ENCODE measurements at places on chromosomes 6 and 20.

GRCh38 chr20:35135867-35136586, 11.1 kb downstream of the EDEM2 start:
- no peak for DNase-seq

- DNase-seq, result peak; percentile 67
Observed at GRCh38 chr20:3777716-3778629, 3.3 kb downstream of the SPEF1 start.

DNA sequence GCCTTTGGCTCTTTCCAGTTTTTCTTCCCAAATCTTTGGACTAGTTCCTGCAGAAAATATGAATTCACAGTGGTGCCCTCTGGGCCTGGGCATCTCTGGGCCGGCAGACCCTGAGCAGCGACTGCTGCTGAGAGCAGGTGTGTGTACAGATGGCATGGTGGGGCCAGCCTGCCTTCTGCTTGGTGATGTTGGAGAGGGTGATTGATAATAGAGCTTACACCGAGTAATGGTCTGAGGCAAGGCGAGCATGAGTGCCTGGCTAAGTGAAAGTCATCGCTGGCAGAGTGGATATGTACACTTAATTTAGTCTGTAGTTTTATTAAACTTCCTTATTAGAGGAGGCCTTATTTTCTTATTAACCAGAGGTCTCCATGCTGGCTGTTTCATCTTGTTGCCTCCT, 156.9 kb downstream of the CDKAL1 start:
- no peak for DNase-seq

GRCh38 chr6:117542493-117542892, 59.8 kb downstream of the GOPC start:
- DNase-seq, result no peak

DNA sequence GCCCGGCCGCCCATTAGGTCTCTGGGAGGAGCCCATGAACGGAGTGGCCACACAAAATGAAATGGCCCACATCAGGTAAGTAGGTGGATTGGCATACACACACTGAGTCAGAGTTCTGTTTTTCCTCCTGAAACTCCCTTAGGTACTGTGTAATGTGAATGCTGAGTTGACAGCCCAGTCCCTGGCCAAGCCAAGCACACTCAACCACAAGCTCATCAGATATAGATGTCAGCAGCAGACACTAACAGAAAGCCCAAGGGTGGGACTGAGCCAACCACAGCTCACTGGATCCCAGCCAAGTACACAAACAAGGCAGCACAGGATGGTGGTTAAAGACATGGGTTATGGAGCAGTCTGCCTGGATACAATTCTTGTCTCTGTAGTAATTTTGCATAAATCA, 403.4 kb downstream of the GJA1 start:
- DNase-seq, result peak; percentile 22

DNA sequence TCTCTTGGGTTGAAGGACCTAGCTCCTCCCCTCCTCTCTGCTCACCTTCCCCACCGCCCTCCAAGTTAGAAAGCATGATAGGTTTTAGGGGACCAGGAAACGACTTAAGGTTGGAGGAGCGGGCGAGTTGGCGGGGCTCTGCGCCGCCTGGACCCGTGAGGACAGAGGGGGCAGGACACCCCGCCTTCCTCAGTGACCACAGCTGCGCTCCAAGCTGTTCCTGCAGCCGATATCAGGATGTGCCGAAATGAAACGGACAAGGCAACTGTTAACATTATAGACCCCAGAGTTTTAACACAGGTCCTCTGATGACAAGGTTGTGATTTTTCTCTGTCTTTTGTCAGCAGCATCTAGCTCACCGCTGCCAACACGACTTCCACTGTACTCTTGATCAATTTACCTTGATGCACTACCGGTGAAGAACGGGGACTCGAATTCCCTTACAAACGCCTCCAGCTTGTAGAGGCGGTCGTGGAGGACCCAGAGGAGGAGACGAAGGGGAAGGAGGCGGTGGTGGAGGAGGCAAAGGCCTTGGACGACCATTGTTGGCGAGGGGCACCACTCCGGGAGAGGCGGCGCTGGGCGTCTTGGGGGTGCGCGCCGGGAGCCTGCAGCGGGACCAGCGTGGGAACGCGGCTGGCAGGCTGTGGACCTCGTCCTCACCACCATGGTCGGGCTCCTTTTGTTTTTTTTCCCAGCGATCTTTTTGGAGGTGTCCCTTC, at the start of gene GRM1:
TSS of gene GRM1 (plus strand) at position 212 of the 722 bp plus-strand sequence. CDS start at position 668, 456 bp downstream.
- DNase-seq, result no peak

GRCh38 chr20:40869218-40870147, 159.1 kb upstream of the TOP1 start:
- no peak for DNase-seq

DNA sequence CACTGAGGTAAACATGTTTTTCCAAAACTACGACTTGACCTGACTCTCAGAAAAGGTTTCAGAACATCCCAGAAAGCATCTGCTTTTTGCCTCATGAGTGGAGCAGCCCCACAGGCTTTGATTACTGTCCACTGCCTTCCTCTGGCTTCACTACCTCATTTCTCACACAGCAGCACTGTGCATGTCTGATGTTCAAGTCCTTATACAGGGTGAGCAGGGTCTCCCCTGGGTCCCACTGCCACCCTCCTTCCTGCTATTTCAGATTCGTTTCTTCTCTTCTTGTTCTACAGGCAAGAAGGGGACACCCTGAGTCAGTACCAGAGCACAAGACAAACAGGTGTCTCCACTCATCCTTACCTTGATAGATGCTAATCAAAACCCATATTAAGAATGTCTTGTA, 64.7 kb upstream of the NFATC2 start:
- DNase-seq, result no peak

GRCh38 chr6:137389150-137389704, 105.0 kb downstream of the OLIG3 start:
- DNase-seq, result no peak

GRCh38 chr6:1915226-1915625, 305.5 kb downstream of the FOXC1 start:
- DNase-seq, result no peak

GRCh38 chr20:35433337-35433736, 4.7 kb downstream of the GDF5 start:
- DNase-seq, result no peak

DNA sequence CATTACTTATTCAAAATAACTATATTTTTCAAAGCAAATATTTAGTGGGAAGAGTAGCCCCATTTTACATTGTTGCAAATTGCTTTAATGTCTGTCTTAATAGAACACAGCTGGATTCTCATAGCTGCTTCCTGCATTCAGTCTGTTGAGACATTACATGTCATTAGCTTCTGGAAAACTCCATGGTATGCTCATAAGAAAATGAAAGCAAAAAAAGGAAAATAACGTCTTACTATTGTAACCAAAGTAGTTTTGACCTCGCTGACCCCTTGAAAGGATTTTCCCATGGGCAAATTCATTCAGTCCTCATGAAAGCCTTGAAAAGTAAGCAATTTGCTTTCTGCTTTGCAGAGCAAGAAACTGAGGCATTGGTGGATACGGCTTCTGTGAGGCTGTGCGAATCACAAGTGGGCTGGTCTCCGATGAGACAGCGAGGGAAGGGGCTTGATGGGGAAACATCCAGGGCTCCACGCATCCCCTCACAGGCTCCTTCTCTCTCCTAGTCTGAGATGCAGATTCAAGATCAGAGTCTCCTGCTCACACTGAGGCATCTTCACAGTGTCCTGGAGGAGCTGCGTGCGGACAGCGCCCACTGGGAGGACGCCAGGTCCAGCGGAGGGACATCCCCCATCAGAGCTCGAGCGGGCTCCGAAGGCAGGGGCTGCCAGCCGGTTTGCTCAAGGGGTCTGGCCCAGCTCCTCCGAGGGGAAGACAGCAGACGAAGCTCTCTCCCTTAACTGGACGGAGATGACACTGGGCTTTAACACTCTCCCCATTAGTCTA, 3.3 kb downstream of the C20orf202 start:
- DNase-seq, result no peak

DNA sequence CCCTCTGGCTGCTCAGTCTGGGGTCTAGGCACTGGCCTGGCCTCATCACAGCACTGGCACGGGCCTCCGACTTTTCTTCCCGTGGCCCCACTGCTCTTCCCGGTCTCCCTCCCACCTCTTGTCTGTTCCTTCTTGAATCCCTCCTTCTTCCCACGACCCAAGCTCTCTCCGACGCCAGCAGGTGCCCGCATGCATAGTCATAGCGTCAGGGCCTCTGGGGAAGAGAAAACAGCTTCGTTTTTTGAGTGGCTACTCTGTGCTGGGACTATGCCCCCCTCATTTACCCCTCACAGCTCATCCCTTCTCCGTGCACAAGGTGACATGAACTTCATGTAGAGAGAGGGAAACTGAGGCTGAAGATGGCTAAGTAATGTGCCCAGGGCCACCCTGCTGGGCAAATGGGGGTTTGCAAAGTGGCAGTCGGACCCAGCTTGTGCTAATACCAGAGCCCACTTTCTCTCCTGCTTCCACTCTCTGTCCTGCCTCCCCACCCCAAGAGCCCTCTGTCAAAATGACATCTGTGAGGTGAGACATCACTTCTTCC, 59.2 kb downstream of the SYNJ2 start:
- no peak for DNase-seq

GRCh38 chr6:157380458-157380778, 572 bp upstream of the ZDHHC14 start:
- no peak for DNase-seq

DNA sequence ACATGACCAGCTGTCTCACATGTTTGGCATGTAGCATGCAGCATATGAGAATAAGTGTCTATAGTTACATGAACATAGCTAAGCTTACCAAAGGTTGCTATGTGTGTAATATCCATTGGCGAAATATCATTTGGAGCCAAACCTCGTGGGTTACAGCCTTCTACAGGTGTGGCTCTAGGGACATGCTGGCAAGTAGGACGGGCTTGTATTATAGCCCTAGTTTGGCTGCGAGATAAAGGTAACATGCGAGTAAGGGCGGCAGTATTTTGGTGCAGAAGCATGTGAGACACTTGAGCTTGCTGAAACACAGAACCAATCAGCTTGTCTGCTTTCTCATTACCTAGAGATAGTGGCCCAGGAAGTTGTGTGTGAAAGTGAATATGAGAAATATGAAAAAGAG, 6.5 kb upstream of the ABHD12 start:
- no peak for DNase-seq

DNA sequence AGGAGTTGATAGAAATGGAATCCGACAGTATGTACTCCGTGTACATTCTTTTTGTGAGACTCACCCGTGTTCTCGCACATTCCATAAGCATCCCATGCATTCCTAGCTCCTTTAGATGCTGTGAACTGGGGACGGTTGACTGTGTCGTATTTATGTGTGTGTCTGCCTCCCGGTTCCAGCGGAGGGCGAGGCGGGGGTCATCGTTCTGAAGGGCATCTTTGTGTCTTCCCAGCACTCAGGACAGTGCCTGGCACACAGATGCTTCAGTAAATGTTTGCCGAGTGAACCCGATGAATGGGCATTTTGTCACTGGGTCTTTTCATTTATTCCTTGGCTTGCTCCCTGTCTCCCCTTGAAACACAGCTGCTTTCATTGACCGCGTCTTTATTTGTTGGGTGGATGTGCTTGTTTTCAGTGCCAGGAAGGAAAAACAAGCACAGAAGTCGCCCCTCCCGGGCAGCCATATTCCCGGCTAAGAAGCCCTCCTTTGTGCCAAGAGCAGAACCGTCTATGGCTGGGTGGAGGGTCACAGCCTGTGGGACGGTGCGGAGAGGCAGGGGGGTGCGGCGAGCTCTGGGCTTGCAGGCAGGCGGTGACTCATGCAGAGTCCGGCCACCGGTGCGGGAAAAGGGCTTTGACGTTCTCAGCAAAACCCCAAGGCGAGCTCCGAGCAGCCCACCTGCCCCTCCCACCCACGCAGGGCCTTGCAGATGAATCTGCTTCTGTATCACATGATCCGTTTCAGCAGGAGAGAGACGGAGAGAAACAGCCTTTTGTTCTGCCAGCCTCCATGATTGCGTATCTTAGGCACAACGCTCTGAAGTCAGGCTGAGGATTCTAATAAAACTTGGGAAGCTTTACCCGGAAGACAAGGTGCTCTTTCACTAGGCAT, 11.2 kb upstream of the PSMG4 start:
- peak; percentile 82 for DNase-seq

- no peak for DNase-seq
Observed at GRCh38 chr6:117344444-117345291, 79.3 kb downstream of the VGLL2 start.

DNA sequence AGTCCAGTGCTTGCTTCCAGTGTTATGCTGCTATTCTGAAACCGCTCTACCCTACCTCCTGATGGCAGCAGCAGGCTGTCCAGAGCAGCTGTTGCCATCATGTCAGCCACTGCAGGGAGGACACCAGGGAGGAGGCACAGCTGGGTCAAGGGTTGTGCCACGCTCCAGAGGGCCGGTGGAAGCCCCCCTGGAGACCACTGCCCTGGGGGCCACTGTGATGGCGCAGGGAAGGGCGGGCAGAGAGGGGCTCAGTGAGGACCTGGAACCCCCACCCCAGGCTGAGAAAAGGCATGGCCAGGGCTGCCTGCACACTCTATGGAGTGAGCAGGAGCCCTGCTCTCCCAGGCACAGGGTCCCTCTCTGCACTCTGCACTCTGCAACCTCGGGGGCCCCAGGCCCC, 271.3 kb upstream of the BTBD3 start:
- DNase-seq, result no peak

DNA sequence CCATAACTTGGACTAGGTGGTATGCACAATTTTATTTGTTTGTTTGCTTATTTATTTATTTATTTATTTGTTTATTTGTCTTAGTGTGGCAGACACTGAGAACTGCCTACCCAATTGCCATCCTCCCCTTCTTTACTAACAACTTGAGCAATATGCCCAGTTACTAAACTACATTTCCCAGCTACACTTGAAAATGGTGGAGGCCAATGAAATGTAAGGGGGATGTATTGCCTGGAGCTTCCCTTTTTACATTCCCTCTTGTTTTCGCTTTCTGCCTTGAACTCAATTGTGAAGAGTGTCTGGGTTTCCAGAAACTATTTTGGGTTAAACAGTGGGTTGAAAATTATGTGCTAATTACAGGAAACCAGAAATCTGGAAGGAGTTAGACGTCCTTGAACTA, 152.7 kb upstream of the FKBP1C start:
- no peak for DNase-seq
